Cardiac fibroblast (primary cell): ENCODE measurements at places on chromosomes 6 and 20.

GRCh38 chr20:16098890-16099639 lies 474.2 kb downstream of the KIF16B start:
- no peak for DNase-seq

DNA sequence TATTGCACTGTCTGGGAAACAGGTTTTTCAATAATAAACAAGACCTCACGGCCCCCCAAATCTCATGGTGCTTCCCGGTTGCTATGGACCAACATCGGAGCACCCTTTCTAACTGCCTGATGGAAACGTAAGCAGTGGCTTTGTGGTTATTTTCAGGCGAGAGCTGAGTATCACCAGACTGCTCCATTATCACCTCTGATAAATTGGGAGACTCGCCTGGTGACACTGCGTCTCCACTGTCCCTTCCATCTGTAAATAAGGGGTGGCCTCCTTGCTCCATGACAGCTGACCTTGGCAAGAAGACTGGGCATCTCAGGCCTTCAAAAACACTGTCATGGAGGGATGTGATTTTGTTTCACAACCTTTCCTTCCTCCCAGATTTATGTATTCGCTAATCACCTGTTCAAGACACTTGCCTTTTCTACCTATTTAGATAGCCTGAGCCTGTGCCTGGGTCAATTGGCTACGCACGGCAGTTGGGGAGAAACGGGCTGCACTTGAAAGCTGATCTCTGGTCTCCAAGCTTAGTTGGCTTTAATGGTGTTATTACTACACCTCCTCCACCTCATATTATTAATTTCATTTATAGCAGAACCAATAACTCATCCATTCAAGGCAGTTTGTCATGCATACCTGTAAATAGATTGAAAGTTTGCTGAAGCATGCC lies 17.7 kb upstream of the CDH4 start:
- DNase-seq = no peak

- DNase-seq = no peak
Observed at GRCh38 chr6:165605901-165606739, 56.9 kb downstream of the PDE10A start.

DNA sequence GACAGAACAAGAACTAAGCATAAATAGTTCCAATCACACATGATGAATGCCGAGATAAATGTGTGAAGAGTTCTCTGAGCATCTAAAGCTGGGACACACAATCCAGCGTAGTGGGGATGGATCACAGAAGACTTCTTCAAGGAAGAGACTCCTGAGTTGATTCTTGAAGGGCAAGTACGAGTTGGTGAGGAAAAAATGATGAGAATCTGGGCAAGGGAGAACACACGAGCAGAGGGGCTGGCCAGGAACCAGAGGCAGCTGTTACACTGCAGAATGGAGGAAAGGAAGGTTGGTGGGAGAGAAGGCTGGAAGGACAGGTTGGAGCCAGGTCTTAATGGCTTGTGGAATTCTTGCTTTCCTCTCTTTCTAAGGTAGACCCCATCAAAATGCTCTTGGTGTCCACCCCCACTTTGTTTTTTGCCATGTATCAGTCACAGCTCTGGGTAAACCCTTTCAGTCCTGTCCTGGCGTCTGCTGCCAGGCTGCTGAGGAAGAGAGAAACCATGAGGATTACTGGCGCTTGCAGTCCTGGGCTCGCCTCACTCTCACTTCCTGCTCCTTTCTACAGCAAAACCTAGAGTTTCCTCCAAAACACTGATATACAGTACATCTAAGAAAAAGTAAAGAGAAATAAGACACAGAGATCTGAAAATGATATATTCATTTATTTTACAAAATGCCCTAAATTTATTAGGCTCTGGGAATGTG lies 127.6 kb upstream of the FAM184A start:
- no peak for DNase-seq

DNA sequence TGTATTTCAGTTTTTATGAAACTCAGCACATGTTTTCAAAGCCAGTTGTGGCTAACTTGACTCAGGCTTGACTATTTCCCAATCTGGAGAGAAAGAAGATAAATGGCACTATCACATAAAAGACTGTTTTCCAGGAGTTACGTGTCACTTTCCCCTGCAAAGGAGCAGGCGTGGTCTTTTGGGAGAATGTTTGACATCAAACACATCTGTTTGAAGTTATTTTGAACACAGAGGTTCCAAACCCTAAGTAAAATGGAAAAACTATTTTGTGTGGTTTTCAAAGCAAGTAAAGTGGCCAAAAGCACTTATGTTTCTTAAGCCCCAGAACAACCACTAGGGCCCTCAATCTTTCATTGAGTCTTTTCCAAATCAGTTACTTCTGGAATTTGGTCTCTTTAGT lies 89.7 kb downstream of the FOXF2 start:
- peak; percentile 71 for DNase-seq

- peak; percentile 63 for DNase-seq
Observed at GRCh38 chr6:11007715-11008608, 36.1 kb downstream of the ELOVL2 start.

DNA sequence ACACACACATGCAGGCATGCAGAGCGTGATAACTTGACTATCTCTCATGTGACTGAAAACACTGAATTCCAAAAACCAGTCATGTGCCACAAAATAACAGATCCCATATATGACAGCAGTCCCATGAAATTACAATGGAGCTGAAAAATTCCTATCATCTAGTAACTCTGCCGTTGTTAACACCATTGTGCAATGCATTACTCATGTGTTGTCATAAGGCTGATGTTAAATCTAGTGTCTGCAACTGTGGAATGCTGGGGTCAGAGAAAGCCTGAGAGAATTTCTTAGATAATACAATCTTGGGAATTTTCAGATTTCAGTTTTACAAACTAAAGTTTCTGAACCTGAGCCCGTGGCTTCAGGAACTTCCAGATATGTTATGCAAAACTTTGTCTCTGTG lies 70.2 kb downstream of the LYRM4 start:
- DNase-seq = peak; percentile 95

DNA sequence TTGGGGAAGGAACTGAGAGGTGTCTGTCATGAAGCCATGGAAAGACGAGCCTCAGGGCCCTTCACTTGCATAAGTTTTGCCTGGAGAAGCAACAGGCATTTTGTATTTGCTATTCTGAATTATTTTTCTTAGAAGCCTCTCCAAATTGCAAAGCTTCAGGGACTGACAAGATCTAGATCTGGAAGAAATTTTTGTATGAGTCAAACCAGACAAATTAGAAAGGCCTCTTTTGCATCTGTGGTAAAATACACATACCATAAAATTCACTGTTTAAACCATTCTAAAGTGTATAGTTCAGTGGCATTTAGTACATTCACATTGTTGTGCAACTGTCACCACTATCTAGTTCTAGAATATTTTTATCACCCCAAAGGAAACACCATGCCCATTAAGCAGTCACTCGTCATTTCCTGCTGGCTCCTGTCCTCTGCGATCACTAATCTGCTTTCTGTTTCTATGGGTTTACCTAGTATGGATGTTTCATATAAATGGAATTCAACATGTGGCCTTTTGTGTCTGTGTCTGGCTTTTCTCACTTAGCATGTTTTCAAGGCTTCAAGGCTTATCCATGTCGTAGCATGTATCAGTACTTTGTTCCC lies 269.1 kb downstream of the PHF3 start:
- DNase-seq = peak; percentile 90

DNA sequence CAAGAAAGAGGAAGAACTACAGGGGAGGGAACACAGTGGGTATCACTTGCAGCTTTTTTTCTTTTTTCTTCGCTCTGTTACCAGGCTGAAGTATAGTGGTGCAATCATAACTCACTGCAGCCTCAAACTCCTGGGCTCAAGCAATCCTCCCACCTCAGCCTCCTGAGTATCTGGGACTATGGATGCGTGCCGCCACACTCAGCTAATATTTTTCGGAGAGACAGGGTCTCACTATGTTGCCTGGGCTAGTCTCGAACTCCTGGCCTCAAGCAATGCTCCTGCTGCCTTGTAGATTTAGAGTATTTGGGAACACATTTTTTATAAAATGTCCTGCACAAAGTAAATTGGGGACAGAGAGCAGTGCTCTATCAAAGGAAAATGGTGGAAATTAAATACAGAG lies 28.3 kb downstream of the PARD6B start:
- no peak for DNase-seq

DNA sequence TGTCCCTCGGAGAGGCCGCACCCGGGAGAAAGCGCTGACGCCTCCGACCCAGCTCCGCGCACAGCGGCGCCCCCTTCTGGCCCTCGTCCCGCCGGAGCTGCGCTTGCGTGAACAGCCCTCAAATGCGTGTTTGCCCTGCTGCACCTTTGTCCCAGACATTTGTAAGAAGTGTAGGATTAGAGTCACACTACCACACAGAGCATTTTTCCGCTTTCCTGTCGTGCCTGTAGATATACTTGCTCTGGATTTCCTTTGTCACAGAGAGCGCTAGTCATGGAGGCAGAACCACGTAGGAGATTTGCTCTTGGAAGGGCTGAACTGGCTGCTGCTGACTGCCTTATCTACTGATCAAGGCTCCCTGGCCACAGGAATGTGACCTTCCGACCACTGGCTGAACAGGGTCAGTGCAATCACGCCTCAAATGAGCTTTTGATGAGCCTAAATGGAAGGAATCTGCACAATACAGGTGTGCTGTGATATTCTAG lies 62.3 kb downstream of the PAX1 start:
- no peak for DNase-seq

DNA sequence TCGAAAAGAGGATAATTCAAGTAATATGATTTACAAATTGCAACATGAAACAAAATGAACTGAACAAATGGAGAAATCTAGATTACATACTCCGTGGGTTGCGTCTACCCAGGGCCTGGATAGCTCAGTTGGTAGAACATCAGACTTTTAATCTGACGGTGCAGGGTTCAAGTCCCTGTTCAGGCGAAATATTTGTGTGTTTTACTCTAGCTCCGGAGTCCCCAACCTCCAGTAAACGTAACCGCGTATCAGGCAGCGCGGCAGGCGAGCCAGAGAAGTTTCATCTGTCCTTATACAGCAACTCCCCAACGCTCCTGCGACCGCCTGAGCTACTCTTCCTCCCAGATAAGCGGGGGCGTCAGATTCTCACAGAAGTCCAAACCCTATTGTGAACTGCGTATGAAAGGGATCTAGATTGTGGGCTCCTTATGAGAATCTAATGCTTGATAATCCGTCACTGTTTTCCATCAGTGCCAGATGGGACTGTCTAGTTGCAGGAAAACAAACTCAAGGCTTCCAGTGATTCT lies 176.1 kb downstream of the TRIM27 start:
- DNase-seq = peak; percentile 61

GRCh38 chr6:169473663-169474062 lies 220.0 kb upstream of the THBS2 start:
- DNase-seq = no peak

DNA sequence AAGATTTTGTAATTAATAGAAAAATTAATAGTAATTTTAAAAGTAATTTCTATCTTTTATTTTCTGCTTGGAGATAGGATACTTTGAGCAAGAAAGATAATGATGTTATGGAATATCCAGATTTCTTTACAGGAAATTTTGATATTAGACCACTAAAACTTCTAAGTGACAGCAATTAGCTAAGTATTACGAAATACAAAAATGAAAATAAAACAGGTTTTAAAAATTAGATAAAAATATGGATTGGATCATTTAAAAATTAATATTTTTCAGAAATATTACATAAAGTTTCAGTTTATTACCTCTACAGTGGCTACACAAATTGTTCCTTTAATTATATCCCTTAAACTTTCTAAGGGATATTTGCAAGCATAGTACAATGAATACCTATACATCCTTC lies 4.2 kb upstream of the MYLK4 start:
- DNase-seq = no peak

DNA sequence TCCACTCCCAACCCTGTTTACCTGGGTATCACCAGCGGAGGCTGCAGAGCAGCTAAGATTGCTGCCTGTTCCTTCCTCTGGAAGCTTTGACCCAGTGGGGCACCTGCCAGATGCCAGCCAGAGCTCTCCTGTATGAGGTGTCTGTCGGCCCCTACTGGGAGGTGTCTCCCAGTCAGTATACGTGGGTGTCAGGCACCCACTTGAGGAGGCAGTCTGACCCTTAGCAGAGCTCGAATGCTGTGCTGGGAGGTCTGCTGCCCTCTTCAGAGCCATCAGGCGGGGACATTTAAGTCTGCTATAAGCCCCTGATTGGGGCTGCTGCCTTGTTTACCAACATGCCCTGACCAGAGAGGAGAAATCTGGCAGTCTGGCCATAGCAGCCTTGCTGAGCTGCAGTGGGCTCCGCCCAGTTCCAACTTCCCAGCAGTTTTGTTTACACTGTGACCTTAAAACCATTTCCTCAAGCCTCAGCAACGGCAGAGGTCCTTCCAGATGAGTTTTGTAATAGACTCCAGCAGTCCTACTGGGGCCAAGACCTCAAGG lies 2.8 kb downstream of the RAET1E start:
- DNase-seq = peak; percentile 74

DNA sequence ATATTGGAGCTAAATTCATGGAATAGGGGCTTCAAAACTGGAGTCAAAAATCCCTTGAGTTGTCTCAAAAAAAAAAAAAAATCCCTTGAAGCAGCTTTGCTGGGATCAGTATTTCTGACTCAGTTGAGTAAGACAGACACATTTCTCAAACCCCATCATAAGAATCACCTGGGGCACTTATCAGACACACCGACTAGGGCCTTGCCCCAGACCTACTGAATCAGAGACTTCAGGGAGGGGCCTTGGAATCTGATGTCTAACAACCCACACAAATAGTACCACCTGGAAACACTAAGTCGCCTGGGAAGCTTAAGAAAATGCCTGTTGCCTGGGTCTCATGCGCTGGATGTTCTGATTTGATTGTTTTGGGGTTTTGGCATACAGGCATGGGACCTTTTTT lies 44.9 kb upstream of the RNF144B start:
- DNase-seq = no peak

- DNase-seq = peak; percentile 33
Observed at GRCh38 chr20:35952480-35953386, 1.6 kb downstream of the SCAND1 start.

- no peak for DNase-seq
Observed at GRCh38 chr20:16535277-16535676, 38.0 kb downstream of the KIF16B start.

- no peak for DNase-seq
Observed at GRCh38 chr6:107400616-107401147, 58.7 kb downstream of the PDSS2 start.

- peak; percentile 42 for DNase-seq
Observed at GRCh38 chr20:46746956-46747526, 37.6 kb downstream of the SLC2A10 start.

- DNase-seq = peak; percentile 81
Observed at GRCh38 chr20:48904566-48905296, 16.8 kb upstream of the ARFGEF2 start.
